Naive thymus-derived CD8-positive, alpha-beta T cell (primary cell): ENCODE measurements at places on chromosomes 12 and 14. TPM values are rescaled to one million over a fixed set of nuclear protein-coding genes. Genes with fewer than 3 reads are reported as not detected.

GRCh38 chr14:83173687-83174086 lies 1640.0 kb upstream of the SEL1L start:
- DNase-seq, result no peak

PDZRN4 gene
- not detected for total RNA-seq

DNA sequence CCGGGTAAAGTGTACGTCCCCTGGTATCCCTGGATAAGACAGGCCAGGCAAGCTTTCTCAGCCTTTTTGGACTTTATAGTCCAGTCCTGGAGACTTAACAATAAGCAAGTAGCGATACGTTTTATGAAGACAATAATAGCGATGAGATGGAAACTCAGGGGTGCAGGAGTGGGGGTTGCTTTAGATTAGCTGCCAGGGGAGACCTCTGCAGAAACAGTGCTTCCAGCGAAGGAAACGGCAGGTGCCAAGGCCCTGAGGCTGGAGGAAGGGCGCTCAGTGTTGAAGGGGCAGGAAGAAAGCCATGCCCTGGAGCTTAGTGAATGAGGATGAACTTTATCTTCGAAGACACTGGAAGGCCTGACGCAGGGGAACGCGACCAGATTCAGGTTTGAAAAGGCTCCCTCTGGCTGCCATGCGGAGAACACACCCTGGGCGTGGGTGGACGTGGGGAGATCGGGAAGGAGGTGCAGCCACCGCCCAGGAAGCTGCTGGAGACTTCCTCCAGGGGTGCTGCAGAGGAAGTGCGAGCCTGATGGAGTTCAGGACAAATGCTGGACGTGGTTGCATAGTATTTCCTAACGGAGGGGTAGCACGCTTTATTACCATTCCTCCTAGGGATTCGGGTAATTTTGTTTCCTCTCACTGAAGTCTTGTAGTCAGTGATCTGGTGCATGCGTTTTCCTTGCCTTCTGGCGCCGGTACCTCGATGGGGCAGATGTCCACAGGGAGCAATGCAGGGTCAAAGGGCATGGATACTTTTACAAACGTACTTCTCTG lies 26.1 kb upstream of the UBC start:
- peak; percentile 79 for DNase-seq

DNA sequence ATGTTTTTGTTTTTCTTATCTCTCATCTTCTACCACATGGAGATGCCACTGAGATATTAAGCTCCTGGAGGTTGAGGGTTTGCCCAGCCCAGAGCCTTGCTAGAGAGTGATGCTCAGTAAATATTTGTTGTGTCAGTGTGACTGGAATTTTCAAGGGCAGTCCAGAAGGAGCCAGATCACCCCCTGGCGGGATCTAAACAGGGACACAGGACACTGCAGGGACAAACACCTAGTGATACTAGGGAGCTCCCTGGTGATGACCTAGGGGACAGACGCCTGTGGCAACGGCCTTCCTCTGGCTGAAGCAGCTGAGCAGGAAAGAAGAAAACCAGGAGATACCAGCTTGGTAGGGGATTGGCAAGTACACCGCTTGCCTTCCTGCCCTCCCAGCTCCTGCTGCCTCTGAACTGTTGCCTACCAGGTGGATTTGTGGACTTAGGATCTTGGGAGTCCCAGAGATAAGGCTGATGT lies 714.4 kb upstream of the TBX3 start:
- no peak for DNase-seq

DNA sequence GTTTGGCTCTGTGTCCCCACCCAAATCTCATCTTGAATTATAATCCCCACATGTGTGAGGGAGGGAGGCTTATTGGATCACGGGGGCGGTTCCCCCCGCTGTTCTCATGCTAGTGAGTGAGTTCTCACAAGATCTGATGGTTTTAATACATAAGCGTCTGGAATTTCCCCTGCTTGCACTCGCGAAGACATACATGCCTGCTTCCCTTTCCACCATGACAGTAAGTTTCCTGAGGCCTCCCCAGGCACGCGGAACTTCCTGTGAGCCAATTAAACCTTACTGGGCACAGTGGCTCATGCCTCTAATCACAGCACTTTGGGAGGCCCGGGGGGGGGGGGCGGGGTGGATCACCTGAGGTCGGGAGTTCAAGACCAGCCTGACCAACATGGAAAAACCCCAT lies 60.8 kb downstream of the R3HDM2 start:
- DNase-seq, result no peak

- DNase-seq, result no peak
Measured at GRCh38 chr14:77832297-77832696, 32.4 kb downstream of the ADCK1 start.

MYH7 gene
- not detected for total RNA-seq

DNA sequence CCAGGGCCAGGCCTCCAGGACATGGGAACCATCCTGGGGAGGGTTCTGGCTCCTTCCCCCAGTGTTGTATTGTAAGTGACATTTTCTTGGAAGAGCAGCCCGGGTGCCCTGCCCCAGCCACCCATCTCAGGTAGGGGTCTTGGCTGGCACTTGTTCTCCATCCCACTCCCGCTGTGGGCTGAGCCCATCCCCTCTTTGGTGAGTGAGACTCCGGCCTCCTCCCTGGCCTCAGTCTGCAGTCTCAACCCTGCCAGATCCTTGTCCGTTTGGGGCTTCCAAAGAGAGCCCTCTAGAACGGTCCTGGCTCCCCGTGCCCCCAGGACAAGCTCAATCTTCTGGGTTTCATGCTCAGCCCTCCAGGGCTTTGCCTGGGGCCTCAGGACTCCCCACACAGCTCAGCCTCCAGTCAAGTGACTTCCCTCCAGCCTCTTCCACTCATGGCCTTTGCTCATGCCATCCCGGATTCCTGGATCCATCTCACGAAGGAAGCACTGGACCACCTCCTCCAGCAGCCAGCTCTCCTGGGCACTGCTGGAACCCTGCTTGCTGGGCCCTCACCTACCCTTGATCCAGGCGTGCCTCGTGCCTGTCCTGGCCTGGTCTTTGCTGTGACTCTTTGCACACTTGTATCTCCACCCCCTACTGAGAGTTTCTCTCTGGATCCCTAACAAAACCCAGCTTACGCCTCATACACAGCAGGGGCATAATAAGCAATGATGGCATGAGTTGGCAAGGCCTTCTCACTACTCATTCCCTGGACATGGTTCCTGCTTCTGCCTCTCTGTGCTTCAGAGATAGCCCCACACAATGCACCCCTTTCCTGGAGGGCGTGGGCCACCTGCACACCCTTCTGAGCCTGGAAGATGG lies 297.4 kb upstream of the RTL1 start:
- DNase-seq, result peak; percentile 14

GRCh38 chr12:116498471-116498870 lies 60.7 kb upstream of the MAP1LC3B2 start:
- DNase-seq, result no peak

DNA sequence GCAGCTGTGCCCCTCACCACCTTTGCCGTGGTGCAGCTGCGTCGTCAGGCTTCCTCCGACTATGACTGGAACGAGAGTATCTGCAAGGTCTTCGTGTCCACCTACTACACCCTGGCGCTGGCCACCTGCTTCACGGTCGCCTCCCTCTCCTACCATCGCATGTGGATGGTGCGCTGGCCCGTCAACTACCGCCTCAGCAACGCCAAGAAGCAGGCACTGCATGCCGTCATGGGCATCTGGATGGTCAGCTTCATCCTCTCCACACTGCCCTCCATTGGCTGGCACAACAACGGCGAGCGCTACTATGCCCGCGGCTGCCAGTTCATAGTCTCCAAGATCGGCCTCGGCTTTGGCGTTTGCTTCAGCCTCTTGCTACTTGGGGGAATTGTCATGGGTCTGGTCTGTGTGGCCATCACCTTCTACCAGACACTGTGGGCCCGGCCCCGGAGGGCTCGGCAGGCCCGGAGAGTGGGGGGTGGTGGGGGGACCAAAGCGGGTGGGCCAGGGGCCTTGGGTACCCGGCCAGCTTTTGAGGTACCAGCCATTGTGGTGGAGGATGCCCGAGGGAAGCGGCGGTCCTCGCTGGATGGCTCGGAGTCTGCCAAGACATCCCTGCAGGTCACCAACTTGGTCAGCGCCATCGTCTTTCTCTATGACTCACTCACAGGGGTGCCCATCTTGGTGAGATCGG lies 2.6 kb downstream of the GPR162 start:
- no peak for DNase-seq

- no peak for DNase-seq
Measured at GRCh38 chr14:52313462-52313861, 650 bp upstream of the PTGER2 start.

DNA sequence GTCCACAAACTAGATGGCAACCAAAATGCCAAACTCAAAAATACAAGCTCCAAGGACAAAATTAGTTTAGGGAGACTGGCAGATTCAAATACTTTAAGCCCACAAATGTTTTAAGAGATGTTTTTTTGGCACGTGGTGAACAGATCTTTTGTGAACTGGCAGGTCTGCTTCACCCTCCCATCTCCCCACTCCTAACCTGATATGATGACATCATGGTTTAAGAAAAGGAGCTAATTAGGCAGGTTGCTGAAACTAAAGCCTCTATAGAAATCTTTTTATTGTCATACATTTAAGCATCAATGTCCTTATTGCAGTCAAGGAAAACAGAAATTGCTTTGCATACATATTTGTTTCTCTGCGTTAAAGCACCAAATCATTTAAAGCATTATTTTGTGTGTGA lies 5.8 kb downstream of the LRIG3 start:
- no peak for DNase-seq
